Left lung (tissue), 14 donors: ENCODE measurements at places on chromosomes 1 and 21. TPM values are rescaled to one million over a fixed set of nuclear protein-coding genes. Genes with fewer than 3 reads are reported as not detected.

CELA2A gene
- not detected for total RNA-seq

FNDC5 gene
- 4.6 TPM for total RNA-seq

LAD1 gene
- total RNA-seq, result 37.6 TPM

HAO2 gene
- total RNA-seq, result not detected

GRCh38 chr1:182629499-182630096, 25.4 kb upstream of the RGS16 start:
- no peak overlapping the region for H3K27ac ChIP-seq

GRCh38 chr1:3759796-3760195, 7.5 kb downstream of the CCDC27 start:
- H3K27ac ChIP-seq, result no peak overlapping the region
- H3K4me1 ChIP-seq, result no peaks in the 10 kb centered on the region
- no peaks in the 10 kb centered on the region for H3K36me3 ChIP-seq
- H3K27me3 ChIP-seq, result peaks cover 66% of the 10 kb centered on the region
- DNase-seq, result no peak

DNA sequence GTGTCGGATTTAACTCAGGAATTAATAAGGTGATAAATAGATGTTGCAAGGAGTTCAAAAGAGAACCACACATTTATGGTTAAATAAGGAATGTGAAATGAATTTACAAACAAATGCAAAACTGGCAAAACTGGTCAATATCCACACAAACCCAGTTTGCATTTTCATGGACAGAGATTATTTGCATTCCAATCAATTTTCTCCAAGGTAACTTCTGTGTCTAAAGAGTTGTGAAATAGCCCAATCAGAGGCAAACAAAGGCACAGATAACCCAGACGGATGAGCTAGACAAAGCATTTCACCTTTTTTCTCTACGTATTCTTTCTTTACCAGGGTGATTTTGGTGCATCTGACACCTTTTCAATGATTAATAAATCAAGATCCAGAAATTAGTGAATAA, 63.9 kb downstream of the MAP3K7CL start:
- no peaks in the 10 kb centered on the region for H3K27me3 ChIP-seq
- no peak overlapping the region for H3K27ac ChIP-seq
- H3K4me3 ChIP-seq, result no peak overlapping the region
- H3K4me1 ChIP-seq, result peaks cover 6% of the 10 kb centered on the region
- DNase-seq, result no peak

DNA sequence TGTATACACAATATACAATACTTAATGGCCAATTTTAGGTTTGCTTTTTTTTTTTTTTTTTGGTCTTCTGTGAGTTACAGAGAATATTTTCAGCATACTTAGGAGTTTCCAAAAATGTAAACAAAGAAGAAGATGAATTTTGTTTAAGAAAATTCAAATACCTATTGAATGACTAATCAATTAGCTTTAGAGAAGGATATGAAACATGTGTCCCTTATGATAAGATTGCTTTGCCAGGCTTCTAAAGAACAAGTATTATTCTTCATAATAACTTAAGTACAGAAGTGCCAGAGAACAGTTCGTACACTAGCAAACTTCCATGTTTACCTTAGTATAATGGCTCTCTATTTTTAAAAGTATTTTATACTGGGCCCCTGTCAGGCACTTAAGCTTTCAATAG, 1191.0 kb upstream of the NCAM2 start:
- H3K27me3 ChIP-seq, result no peaks in the 10 kb centered on the region
- H3K27ac ChIP-seq, result no peak overlapping the region
- H3K36me3 ChIP-seq, result no peaks in the 10 kb centered on the region
- no peak overlapping the region for H3K4me3 ChIP-seq
- no peaks in the 10 kb centered on the region for H3K4me1 ChIP-seq
- no peak for DNase-seq

GRCh38 chr1:41740630-41741239, 178.0 kb downstream of the HIVEP3 start:
- no peak for DNase-seq
- H3K4me3 ChIP-seq, result no peak overlapping the region
- H3K27me3 ChIP-seq, result no peaks in the 10 kb centered on the region
- H3K4me1 ChIP-seq, result peaks cover 67% of the 10 kb centered on the region

GRCh38 chr1:191592039-191592438, 566.2 kb upstream of the RGS18 start:
- H3K4me3 ChIP-seq, result no peak overlapping the region
- no peaks in the 10 kb centered on the region for H3K36me3 ChIP-seq
- H3K27me3 ChIP-seq, result no peaks in the 10 kb centered on the region
- DNase-seq, result no peak
- H3K4me1 ChIP-seq, result no peaks in the 10 kb centered on the region

DNA sequence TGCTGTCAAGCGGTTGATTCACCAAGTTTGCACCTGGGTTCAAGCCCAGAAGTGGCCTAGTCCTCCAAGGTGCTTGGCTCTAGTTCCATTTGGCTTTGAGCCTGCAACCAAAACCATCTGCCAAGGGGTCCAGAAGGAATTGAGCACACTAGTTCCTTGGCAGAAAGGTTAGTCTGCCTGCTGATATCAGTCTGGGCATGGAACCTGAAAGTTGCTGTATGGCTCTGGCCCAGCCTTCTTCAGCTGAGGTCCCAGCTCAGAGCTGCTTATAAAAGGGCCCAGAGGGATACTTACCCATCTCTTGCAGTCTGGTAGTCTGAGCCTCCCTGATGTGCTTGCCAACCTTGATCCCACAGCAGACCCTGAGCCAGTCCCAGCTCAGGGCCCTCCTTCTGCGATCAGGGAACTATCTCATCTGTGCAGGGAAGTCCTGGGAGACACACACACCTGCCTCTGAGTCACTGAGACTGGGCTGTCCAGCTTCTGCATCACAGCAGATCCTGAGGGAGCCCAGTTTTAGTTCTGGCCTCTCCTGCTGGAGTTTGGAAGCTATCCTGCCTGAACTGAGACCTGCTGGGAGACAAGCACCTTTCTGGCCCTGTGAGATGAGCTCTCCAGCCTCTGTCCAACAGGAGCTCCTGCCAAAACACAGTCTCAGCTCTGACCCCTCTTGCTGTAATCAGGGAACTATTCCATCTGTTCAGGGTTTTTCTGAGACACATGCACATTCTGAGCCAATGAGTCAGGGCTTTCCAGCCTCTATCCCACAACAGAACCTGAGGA, 75.8 kb downstream of the CTH start:
- H3K4me3 ChIP-seq, result no peak overlapping the region
- no peaks in the 10 kb centered on the region for H3K36me3 ChIP-seq
- no peaks in the 10 kb centered on the region for H3K27me3 ChIP-seq
- no peak overlapping the region for H3K27ac ChIP-seq
